Mucosa of descending colon (tissue), 3 donors: ENCODE measurements at places on chromosomes 1 and 21. TPM values are rescaled to one million over a fixed set of nuclear protein-coding genes. Genes with fewer than 3 reads are reported as not detected.

Gene PDIK1L
- 17.0 TPM for total RNA-seq

- no peak for DNase-seq
Measured at GRCh38 chr1:3386205-3387002, 68.1 kb upstream of the ARHGEF16 start.

DNA sequence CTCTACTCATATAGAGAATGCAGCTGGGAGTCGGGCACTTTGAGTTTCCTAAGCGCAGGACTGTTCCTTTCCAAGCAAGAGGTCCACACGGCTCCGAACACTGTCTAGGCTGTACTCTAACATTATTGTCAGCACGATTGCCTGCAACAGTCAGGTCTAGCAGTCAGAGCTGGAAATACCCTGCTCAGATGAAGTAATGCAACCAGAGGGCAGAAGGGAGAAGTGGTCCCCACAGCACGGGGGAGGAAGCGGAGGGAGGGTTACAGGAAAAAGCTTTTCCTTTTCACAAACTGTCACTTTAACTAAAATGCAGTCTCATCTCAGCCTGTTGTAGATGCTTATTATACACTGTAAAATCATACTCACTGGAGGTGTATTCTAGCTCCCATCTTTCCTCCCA lies 98.9 kb upstream of the SLC44A3 start:
- DNase-seq = no peak

DNA sequence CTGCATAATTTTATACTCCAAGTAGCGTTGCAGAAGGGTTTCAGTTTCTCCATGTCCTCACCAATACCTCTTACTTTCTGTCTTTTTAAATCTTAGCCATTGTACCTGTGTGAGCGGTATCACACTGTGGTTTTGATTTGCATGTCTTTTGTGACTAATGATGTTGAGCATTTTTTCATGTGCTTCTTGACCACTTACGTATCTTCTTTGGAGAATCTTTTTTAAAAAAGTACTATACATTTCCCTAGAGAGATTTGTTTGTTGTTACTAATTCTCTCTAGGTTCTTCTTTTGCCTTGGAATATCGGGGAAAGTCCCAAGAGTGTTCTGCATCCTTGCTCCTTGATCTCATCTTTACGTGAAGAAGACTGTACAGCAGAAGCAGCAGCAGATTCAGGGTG lies 81.8 kb upstream of the WARS2 start:
- no peak for DNase-seq
